ENCODE measurements at places on chromosomes 12 and 14.

- DNase-seq: peak; percentile 53
These were observed 15.4 kb downstream of the BDKRB1 start for GRCh38 chr14:96271421-96271762.

DNA sequence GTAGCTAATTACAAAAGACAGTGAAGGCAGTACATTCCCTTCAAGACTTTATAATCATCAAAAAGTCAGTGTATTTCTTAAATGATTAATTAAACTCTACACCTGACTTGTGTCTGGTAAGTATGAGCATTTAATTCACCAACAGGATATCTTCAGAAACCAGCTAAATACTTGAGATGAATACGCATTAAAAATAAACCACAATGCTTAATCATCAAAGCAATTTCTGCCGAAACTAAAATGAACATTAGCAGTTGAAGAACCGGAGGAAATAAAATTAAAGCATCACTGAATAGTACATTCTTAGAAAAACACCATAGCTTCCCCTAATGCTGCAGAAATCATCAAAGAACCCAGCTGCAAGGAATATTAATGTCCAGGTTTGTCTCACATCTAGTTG lies 32.7 kb downstream of the SLC25A21 start:
- DNase-seq: no peak

- DNase-seq: no peak
These were observed 172.9 kb downstream of the RBM19 start for GRCh38 chr12:113793250-113793649.

GRCh38 chr12:6199531-6200255 lies 507 bp upstream of the CD9 start:
- peak; percentile 84 for DNase-seq

GRCh38 chr12:77817276-77817675 lies 13.4 kb upstream of the NAV3 start:
- DNase-seq: no peak

DNA sequence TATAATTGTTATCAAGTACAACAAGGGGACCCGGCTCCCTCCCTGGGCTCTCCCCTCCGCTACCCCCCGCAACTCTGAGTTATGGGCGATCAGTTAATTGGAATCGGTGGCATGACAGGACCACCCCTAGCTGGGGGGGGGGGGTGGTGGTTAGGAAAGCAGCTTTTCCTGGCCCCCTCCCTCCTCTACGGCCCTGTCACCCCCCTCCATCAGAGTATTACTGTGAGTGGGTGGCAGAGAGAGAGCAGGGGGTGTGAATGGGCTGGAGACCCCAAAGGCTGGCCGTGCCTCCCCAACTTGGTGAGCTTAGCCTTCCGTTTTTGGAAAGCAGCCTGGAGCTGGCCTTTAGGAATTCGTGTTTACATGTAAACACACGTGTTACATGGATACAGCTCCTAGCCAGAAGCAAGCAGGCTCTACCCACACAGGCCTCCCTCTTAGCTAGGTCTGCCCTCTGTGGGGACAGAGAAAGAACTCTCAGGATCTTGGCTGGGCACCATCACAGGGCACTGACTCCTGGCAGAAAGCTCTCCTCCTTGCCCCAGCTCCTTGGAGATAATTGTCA lies 1.1 kb upstream of the HOXC4 start:
- no peak for DNase-seq
